D721Med (cell line): ENCODE measurements at places on chromosomes 6 and 20.

GRCh38 chr6:42159431-42160024 is 13.6 kb upstream of the GUCA1A start:
- DNase-seq: no peak

- DNase-seq: no peak
Measured at GRCh38 chr20:22160101-22160652, 424.2 kb downstream of the FOXA2 start.

DNA sequence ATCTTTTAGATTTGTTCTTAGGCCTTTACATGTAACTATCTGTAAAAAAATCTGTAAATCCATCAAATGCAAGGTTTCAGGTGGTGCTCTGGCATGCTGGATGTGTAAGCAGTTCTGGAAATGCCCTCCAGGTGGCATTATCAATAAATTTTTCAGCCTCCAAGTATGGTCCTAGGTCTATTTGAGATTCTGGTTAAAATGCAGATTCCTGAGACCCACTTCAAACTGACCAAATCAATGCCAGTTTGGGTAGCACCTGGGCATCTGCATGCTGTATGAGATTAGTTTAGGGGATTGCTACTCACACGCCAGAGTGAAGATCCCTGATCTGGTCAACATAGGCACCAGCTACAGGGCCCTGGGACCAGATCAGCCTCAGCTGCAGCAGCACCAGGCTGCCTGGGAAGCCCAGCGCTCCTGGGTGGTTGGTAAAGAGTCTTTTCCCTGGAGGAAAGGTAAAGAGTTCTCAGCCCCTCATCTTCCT is 507.3 kb upstream of the CITED2 start:
- DNase-seq: no peak

GRCh38 chr20:36113566-36114250 is 40.8 kb upstream of the EPB41L1 start:
- DNase-seq: no peak

DNA sequence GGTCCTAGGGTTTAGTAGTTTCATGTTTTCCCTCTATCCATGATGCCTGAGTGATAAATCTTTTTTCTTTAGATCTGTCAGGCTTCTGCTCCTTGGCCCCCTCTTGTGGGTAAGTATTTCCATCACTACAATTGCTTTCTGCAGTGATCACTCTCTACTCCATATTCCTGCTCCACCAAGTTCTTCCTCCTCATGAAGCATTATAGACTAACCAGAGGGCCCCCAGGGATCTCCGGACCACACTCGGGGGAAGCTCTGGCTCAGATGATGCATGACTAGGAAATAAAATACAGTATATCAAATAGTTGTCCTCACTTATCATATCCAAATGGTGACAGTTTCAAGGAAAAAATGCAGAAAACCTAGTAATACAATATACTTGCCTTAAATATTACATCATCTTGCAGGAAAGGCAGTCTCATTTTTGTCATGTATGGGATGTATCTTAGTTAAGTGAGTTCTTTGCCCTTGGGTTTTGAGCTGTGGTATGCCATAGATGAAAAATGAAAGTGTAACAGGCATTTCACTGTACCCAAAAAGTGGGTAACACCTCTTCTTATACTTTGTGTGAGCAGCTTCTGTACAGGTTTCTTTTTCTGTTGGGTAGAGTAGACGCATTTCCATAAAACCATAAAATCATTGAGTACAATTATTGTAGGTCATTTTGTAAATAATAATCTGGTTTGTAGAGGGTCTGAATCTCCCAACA is 200.9 kb upstream of the EYA4 start:
- no peak for DNase-seq
